ENCODE measurements at places on chromosomes 6 and 20. TPM values are rescaled to one million over a fixed set of nuclear protein-coding genes. Genes with fewer than 3 reads are reported as not detected.

The GID8 gene
- 43.1 TPM for total RNA-seq

The SSTR4 gene
- not detected for total RNA-seq

The REM1 gene
- 8.6 TPM for total RNA-seq

The PROKR2 gene
- total RNA-seq = not detected

The GPLD1 gene
- 6.2 TPM for total RNA-seq

The SNAP25 gene
- total RNA-seq = 16.3 TPM

The MMP24 gene
- 0.55 TPM for total RNA-seq

The TRAPPC3L gene
- not detected for total RNA-seq

The DNMT3B gene
- 3.4 TPM for total RNA-seq

Data from ureter (tissue), 1 donor.